ENCODE measurements at places on chromosomes 12 and 14.

DNA sequence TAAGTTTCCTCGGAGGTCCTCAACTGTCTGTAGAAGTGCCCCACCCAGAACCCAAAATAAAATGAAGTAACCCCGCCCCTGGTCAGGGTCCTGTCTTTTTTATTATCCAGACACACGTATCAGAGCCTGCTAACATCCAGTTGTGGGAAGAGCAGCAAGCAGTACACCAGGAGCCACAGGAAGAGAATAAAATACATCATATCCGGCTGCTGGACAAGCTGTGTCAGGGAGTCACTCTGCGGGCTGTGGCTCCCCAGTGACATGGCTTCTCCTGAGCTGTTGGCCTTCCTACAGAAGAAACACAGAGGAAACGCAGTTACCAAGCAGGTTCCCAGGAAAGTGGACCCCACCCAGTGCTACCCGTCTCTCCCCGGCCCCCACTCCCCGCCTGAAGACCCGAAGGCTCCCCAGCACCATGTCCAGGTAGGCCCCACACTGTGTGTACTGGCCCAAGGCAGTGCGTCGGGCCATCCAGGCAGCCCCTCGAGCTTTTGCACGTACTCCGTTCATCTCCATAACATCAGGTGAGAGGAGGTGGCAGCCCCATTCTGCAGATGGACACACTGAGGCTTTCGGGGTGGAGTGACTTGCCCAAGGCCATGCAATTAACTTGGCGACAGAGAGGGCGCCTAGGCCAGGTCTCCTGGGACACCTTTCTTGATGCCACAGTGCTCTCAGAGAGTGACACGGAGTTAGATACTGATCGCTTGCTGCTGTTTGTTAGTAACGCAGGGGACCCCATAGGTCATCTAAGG, 34.3 kb upstream of the DICER1 start:
- DNase-seq = no peak

- no peak for DNase-seq
These were observed 14.9 kb downstream of the A2ML1 start for GRCh38 chr12:8837291-8837690.

GRCh38 chr12:71438670-71439361, 782 bp upstream of the LGR5 start:
- DNase-seq = no peak

- no peak for DNase-seq
These were observed 25.4 kb upstream of the COL2A1 start for GRCh38 chr12:48029491-48030172.

GRCh38 chr12:6909421-6910145, 4.8 kb upstream of the ENO2 start:
- no peak for DNase-seq

All from fibroblast of the conjunctiva (primary cell).